ENCODE measurements at places on chromosomes 11 and 22. TPM values are rescaled to one million over a fixed set of nuclear protein-coding genes. Genes with fewer than 3 reads are reported as not detected.

DNA sequence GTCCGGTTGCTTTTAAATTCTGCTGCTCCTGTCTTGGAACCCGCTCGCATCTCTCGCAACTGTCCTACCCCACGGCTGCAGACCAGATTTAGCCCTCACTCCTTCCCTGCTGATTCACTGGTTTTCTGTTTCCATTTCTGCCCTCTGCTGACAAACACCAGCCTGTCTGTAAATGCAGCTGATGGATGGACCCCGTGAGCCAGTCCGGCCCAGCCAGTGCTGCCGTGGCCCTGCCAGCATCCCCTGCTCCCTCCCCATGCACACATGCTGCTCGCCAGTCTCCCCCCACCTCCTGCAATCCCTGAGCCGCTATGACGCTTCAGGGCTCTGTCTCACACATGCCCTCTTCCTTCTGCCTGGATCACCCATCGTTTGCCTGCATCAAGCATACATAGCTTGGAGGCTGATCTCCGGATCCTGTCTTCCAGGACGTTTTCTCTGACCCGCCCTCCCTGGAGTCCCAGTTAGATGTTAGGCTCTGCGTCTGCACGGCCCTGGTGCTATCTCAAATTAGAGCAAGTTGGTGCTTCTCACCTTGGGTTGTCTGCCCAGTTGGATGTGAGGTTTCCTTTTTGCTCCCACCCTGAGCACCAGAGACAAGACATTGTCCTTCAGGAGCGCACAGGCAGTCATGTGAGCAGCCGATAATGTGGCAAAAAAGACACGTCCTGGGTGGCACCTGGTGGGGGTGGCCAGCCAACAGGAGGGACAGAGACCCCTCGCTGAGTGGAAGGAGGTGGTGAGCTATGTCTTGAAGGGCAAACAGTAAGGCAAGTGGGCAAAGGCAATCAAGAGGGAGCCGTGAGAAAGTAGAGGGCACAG lies 4.3 kb upstream of the ACR start:
- no peak overlapping the region for H3K4me3 ChIP-seq
- H3K27me3 ChIP-seq: no peaks in the 10 kb centered on the region
- H3K36me3 ChIP-seq: no peaks in the 10 kb centered on the region
- no peaks in the 10 kb centered on the region for H3K4me1 ChIP-seq

DNA sequence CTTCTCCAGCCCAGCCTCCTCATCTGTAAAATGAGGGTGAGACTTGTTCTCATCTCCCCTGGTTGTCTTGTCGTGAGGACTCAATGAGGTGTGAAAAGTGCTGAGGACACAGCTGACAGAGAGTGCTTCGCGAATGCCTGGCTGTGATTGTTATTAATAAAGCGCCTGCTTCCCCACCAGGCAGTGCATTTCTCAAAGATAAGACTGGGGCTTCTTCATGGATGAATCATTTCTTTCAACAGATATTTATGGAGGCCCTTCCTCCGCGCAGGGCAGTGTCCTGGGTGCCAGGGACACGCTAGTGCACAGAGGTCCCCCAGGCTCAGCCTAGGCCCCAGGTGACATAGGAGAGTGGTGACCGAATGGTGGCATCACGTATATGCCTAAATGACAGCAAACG lies 34.3 kb upstream of the SHISAL1 start:
- peaks cover 19% of the 10 kb centered on the region for H3K27me3 ChIP-seq
- no peak overlapping the region for H3K27ac ChIP-seq
- H3K36me3 ChIP-seq: no peaks in the 10 kb centered on the region
- peaks cover 20% of the 10 kb centered on the region for H3K4me1 ChIP-seq

GRCh38 chr11:126281245-126281644 lies 1.6 kb upstream of the TIRAP start:
- H3K27me3 ChIP-seq: peaks cover 8% of the 10 kb centered on the region
- H3K4me1 ChIP-seq: peaks cover 49% of the 10 kb centered on the region
- no peak for DNase-seq
- peak overlapping the region; percentile 98 for H3K4me3 ChIP-seq
- peaks cover 10% of the 10 kb centered on the region for H3K36me3 ChIP-seq
- H3K27ac ChIP-seq: no peak overlapping the region

GRCh38 chr11:45751430-45751829 lies 53.5 kb upstream of the SLC35C1 start:
- no peak for DNase-seq
- H3K27ac ChIP-seq: no peak overlapping the region
- H3K36me3 ChIP-seq: no peaks in the 10 kb centered on the region
- no peaks in the 10 kb centered on the region for H3K4me1 ChIP-seq

DNA sequence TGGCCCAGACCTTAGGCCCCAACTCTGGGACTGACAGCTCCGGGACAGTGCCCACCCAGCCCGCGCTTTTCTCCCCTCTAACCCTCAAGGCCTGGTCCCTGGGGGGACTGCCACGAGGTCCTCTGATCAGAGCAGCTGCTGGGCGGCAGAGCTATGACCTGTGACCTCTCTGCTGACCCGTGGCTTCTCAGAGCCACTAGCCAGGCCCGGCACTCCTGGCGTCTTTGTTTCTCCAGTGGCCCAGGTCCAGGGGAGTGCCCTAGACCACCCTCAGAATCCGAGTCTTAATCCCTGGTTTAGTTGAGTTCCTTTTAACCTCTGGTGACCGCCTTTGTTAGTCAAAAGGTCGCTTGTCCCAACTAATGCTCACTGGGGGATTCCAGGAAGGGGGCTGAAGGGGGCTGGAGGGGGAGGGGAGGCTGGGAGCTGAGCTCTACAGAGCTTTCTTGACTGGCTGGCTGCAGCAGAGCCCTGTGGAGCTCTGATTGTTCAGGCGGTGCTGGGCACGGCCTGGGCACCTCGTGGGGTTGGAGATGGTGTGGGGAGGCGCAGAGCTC lies 1.2 kb downstream of the FBLN1 start:
- peaks cover 48% of the 10 kb centered on the region for H3K27me3 ChIP-seq
- H3K4me3 ChIP-seq: peak overlapping the region; percentile 50
- DNase-seq: no peak
- peaks cover 8% of the 10 kb centered on the region for H3K4me1 ChIP-seq
- no peaks in the 10 kb centered on the region for H3K36me3 ChIP-seq
- H3K27ac ChIP-seq: no peak overlapping the region

DNA sequence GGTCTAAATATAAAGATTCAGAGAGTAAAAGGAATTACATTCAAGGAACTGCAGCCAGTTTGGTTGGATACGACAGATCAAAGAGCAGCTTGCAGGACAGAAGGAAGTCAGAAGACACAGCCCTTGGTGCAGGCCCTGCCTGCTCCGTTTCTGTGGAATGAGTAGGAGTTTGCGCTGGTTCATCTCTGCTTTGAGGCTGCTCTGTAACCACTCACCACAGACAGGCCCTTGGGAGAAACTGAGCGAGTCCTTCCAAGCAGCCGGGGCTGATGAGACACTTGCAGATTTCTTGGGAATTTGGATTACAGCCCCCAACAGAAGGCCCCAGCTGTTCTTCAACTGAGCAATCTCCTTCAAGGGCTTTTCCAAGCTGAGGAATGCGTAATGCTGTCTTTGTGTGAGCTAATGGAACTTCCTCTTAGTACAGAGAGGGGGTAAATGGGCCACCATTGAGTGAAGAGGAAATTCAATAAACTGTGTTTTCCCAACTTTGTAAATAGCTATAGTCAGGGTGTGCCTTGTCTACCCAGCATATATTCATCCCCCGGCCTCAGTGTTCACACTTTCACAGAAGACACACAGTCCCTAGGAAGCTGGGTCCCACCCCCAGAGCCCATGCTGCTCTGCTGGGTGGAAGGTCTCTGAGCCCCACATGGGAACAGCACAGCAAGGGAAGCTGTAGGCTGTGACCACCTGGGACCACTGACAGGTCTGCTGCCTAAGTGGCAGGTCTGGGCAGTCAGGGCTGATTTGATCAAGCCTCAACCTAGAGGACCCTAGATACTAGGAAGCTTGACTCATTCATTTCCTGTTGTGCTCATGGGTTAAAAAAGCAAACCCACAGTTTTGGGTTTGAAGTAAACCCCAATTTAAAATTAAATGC lies 16.6 kb downstream of the IL10RA start:
- DNase-seq: peak; percentile 77
- peak overlapping the region; percentile 100 for H3K27ac ChIP-seq
- H3K27me3 ChIP-seq: no peaks in the 10 kb centered on the region
- peaks cover 14% of the 10 kb centered on the region for H3K36me3 ChIP-seq
- H3K4me3 ChIP-seq: peak overlapping the region; percentile 72

DNA sequence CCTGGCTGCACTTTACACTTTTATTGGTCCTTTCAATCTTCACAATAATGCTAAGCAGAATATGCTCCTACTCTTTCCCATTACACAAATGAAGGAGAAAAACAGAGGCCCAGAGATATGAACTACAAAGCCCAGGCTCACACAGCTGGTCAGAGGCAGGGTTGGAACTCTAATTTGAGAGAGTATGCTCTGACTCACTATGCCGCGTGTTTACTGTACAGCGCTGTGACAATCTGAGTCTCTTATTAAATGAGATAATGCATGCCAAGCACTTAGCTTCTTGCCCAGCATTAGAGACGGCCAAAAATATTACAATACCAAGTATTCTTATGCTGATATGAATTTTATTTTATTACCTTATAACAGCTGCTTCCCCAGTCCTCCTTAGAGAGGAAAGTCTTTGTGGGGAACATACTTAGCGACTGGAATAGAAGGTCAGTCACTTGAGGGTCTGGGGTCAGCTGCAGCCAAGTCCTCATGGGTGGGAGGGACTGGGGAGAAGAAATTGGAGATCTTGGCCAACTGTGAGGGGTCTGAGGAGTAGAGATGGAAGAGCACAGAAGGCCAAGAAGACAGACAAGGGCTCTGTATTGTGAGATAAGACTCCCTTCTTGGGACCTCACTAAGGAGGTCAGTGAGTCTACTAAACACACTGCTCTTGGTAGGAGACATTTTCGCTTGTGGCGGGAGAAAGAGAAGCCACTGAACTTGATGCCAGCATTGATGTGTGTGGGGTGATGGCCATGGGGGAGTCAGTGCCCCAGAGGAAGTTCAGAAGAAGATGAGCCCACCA lies 150.8 kb upstream of the TIMP3 start:
- H3K27me3 ChIP-seq: no peaks in the 10 kb centered on the region
- DNase-seq: no peak
- peaks cover 2% of the 10 kb centered on the region for H3K36me3 ChIP-seq
- no peak overlapping the region for H3K4me3 ChIP-seq
- H3K27ac ChIP-seq: no peak overlapping the region
- H3K4me1 ChIP-seq: peaks cover 24% of the 10 kb centered on the region

- H3K4me1 ChIP-seq: no peaks in the 10 kb centered on the region
- DNase-seq: no peak
- H3K36me3 ChIP-seq: no peaks in the 10 kb centered on the region
- H3K27me3 ChIP-seq: no peaks in the 10 kb centered on the region
These were observed 355.6 kb downstream of the OPCML start for GRCh38 chr11:133176748-133177147.

- H3K36me3 ChIP-seq: no peaks in the 10 kb centered on the region
- peaks cover 10% of the 10 kb centered on the region for H3K27me3 ChIP-seq
- no peaks in the 10 kb centered on the region for H3K4me1 ChIP-seq
- H3K27ac ChIP-seq: no peak overlapping the region
- no peak for DNase-seq
- H3K4me3 ChIP-seq: no peak overlapping the region
These were observed 23.0 kb upstream of the BLID start for GRCh38 chr11:122138744-122139594.

GRCh38 chr11:35619855-35620640 lies 1.8 kb downstream of the FJX1 start:
- no peak overlapping the region for H3K27ac ChIP-seq
- peaks cover 4% of the 10 kb centered on the region for H3K4me1 ChIP-seq
- H3K4me3 ChIP-seq: peak overlapping the region; percentile 77
- peak; percentile 3 for DNase-seq
- H3K27me3 ChIP-seq: peaks cover 66% of the 10 kb centered on the region
- H3K36me3 ChIP-seq: no peaks in the 10 kb centered on the region

DNA sequence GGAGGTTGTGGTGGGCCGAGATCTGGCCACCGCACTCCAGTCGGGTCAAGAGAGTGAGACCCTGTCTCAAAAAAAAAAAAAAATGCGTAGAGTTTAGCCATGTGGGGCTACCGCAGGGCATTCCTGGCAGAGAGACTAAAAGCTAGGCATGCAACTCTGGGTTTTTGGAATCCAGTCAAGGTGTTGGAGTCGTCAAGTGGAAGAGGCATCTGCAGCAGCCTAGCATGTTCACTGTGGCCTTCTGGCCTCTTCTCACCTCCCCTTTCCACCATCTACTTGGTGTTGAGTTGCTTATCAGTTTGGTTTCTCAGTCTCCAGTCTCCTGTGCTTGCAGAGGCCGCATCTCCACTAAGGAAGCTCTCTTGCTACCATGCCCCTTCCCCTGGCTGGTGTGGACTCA lies 572.5 kb downstream of the NTM start:
- H3K27ac ChIP-seq: no peak overlapping the region
- no peaks in the 10 kb centered on the region for H3K27me3 ChIP-seq
- H3K4me1 ChIP-seq: no peaks in the 10 kb centered on the region
- DNase-seq: no peak
- no peak overlapping the region for H3K4me3 ChIP-seq

DNA sequence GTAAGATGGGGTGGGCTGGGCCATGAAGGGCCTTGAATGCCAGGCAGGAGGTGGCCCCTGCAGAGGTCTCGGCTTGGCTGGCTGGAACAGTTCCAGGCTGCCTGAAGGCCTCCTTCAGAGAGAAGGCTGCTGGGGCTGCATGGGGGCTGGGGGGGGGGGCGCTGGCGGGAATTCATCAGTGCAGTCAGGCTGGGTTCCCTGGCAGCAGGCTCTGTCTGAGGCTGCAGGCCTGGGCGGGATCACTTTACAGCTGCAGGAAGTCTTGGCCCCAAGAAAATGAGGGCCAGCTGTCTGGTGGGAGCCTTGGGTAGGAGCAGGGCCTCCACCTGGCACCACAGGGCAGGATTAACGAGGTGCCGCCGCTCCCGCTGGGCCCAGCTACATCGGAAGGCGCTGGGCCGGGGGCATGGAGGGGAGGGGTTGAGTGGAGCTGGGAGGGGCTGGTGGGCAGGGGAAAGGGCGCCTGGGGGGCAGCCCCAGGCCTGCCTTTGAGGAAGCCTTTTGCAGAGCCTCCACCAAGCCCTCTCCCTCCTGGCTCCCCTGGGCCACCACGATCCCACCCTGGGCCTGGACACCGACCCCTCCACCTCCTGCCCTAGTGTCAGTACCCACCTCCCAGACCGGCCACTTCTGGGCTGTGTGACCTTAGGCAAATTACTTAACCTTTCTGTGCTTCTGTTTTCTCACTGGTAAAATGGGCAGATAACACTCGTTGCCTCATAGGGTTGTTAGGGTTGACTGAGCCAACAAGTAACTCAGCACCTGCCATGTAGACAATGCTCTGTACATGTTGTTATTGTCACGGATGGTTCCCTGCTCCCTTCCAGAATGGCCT lies 31.0 kb upstream of the HMOX1 start:
- no peaks in the 10 kb centered on the region for H3K36me3 ChIP-seq
- H3K27me3 ChIP-seq: peaks cover 11% of the 10 kb centered on the region
- H3K4me1 ChIP-seq: peaks cover 27% of the 10 kb centered on the region

GRCh38 chr22:45994491-45995404 lies 17.8 kb upstream of the WNT7B start:
- peaks cover 17% of the 10 kb centered on the region for H3K27me3 ChIP-seq
- no peaks in the 10 kb centered on the region for H3K36me3 ChIP-seq
- no peak overlapping the region for H3K4me3 ChIP-seq
- no peaks in the 10 kb centered on the region for H3K4me1 ChIP-seq
- peak; percentile 87 for DNase-seq

- H3K4me3 ChIP-seq: no peak overlapping the region
- H3K27ac ChIP-seq: no peak overlapping the region
- DNase-seq: no peak
- no peaks in the 10 kb centered on the region for H3K4me1 ChIP-seq
- peaks cover 5% of the 10 kb centered on the region for H3K36me3 ChIP-seq
These were observed 209.0 kb downstream of the LRRC4C start for GRCh38 chr11:41250408-41250935.

The OTOG gene
- not detected for total RNA-seq

The CARD18 gene
- not detected for total RNA-seq

All from activated T-cell treated with anti-CD3 and anti-CD28 coated beads, Interleukin-2, amount 50 U/mL, for 72 hours (primary cell).